ENCODE measurements at places on chromosomes 12 and 14.

GRCh38 chr12:6582196-6582595 is 14.1 kb upstream of the NOP2 start:
- DNase-seq = no peak

DNA sequence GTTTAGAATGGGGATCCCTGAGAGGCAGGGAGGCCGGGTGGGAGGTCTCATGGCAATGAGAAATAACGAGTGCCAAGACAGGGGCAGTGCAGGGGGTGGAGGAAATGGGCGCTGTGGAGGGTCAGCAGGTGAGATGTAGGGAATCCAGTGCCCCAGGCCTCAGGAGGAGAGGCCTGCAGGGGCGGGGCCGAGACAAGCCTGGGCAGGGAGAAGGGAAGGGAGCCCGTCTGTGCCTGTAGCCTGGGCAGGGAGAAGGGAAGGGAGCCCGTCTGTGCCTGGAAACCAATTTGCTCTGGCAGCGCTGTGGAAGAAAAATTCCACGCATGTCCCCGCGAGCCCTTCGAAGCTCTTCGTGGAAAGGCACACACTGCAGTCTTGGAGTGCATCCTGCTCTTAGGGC is 10.6 kb upstream of the NCOR2 start:
- DNase-seq = no peak

- no peak for DNase-seq
Measured at GRCh38 chr14:77663293-77663692, 44.5 kb downstream of the ALKBH1 start.

DNA sequence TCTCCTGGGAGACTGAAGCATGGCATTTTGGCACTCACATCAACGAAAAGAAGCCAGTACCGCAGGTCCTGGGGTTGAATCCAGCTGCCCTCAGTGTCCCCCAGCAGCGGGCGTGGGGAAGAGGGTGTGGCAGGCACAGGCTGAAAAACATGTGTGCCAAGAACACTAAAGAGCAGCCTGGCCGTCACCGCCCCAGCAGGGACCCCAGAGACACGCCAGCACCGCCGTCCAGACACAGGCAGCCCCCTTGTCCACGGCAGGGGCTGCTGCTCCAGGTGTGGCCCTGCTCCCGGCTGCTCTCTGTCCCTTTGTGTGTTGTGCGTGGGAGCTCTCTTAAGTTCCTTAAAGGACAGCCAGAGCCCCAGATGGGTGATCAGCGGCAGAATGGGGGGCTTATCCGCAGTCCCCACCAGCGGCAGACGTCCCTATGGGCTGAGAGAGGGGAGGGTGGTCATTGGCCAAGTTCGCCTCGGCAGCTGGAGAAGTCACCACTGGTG is 556 bp downstream of the PHETA1 start:
- DNase-seq = peak; percentile 64
